NCI-H1092 treated with DMSO at 0.1 percent for 48 hours (cell line): ENCODE measurements at places on chromosomes 16 and 17.

DNA sequence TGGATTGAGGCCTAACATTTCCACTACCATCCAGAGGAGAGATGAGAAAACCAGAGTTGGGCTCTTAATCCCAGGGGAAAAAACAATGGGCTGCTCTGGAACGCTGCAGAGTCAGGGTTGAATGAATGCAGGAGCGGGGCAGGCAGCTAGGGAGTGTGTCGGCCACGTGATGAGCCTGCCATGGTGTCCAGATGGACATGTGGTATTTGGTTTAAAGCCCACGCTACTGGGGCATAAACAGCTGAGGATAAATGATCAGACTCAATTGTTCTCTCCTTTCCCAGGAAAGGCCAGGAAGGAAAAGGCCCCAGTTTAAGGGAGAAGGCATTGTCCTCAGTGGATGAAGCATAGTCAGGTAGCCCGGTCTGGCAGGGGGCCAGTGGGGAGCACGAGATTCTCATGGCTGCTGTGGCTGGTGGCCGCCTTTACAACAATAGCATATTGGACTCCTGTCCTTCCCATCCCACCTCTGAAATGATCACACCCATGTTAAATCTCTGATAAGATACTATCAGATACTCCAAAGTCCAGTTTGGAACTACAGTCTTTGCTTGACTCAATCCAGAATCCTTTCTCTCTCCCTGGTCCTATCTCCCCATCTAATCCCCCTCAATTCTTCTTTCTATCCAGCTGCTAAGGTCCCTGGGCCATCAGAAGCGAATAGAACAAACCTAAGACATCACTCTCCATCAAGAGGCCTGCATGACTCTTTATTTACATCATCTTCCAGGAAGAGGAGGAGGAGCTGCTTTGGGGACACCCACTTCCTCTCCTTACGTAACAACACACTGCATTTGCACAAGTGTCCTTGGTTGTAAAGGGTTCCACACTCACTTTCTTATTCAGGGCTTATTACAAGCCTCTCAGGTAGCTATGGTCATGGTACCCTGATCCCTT, 20.4 kb downstream of the CA4 start:
- no peak for DNase-seq

DNA sequence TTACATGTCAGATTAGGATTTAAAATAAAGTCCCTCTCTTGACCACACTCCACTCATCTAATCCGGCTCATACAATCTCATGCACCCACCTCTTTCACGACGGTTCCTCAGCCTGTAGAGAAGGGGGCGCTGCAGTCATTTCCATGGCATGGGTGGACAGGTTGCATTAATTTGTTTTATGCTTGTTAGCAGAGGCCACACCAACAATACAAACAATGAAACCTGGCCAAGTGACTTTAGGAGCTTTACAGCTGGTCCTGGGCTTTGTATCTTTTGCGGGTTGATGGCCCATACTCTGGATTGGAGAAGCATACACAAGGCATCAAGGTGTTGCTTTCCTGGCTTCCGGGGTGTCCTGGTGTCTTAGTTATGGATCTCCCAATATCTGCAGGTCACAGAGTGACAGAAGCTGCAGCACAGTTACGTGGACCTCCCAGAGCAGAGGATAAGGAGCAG, 9.7 kb upstream of the SNF8 start:
- DNase-seq: no peak

- no peak for DNase-seq
Measured at GRCh38 chr16:50470687-50471086, 77.5 kb upstream of the NKD1 start.

- DNase-seq: no peak
Measured at GRCh38 chr17:64390044-64390443, 616 bp downstream of the PECAM1 start.

- DNase-seq: no peak
Measured at GRCh38 chr16:84832488-84833143, 12.8 kb downstream of the CRISPLD2 start.

GRCh38 chr17:5468075-5468473, 708 bp downstream of the DHX33 start:
- peak; percentile 4 for DNase-seq

- no peak for DNase-seq
Measured at GRCh38 chr17:9028988-9029570, 7.8 kb downstream of the NTN1 start.

GRCh38 chr16:61923629-61924028, 112.6 kb downstream of the CDH8 start:
- DNase-seq: no peak

- no peak for DNase-seq
Measured at GRCh38 chr17:2178798-2179501, 124.0 kb downstream of the HIC1 start.

GRCh38 chr16:23469814-23470213, 16.8 kb upstream of the COG7 start:
- no peak for DNase-seq

- no peak for DNase-seq
Measured at GRCh38 chr16:27618606-27619327, 68.8 kb downstream of the KATNIP start.

- DNase-seq: no peak
Measured at GRCh38 chr17:28043296-28043695, 819 bp downstream of the NLK start.

GRCh38 chr17:33560165-33560564, 267.1 kb upstream of the ASIC2 start:
- DNase-seq: no peak

DNA sequence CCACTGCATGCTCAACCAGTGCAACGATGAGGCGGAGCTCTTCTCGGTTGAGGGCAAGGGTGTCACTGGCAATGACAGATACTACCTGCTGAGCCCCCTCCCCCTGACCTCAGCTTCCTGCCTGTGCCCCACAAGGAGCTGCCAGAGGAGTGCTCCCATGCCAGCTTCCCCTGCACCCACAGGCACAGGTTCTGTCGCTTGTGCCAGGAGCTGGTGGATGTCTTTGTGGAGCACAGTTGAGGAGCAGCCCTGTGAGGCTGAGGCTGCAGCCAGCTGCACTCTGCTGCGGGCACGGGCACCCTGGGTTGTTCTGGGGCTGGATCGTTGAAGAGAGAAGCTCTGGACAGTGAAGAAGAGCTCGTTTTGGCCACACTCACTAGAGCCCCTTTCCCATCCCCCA, 165.3 kb upstream of the ZNF267 start:
- no peak for DNase-seq

- DNase-seq: no peak
Measured at GRCh38 chr17:29162082-29162908, 17.9 kb downstream of the MYO18A start.

DNA sequence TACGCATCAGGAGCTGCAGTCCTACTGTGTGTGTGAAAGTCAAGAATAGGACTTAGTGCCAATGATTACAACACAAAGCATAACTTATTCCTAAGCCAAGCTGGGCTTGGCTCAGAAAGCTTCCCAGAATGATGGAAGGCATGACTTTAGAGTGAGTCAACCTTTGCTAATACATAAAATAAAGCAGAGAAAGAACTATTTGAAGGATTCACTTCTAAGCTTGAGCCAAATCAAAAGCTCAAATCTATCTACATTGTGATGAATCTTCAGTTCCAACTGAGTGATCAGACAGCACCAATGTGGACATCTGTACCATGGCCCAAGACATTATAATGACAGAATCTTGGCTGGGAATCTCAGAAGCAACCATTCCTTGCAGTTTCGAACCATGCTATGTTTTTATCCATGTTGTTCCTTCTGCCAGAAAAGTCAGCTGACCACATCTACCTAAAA, 41.4 kb downstream of the SMG6 start:
- no peak for DNase-seq

GRCh38 chr16:73058221-73058615, 10.3 kb upstream of the ZFHX3 start:
- peak; percentile 23 for DNase-seq

- DNase-seq: no peak
Measured at GRCh38 chr16:56564793-56565477, at the start of gene MT4. Gene MT4, plus strand, starts transcription at chr16:56565073. Its CDS starts 56 bp downstream, at chr16:56565129.

DNA sequence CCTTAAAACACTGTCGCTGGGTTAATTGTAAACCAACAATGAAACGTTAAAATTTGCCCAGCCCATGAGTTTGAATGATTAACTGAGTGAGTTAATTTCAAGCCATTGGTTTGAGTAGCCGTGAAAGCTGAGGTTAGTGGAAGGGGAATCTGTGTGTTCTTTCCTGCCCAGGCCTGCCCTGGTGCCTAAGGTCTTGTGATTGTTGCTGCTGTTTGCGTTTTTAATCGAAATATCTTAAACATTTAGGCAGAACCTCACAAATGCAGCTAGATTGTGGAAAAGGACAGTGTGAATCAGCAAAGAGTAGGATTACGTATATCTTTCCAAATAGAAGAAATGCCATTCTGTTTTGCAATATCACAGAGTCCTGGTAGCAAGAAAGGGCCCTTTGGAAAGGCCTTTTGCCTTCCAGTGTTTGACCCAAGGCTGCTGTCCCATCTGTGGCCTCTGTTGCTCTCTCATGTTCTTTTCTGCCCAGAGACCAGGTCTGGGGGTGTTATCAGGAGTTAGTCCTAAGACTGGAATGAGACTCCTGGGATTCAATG, 113.8 kb downstream of the MSI2 start:
- no peak for DNase-seq

DNA sequence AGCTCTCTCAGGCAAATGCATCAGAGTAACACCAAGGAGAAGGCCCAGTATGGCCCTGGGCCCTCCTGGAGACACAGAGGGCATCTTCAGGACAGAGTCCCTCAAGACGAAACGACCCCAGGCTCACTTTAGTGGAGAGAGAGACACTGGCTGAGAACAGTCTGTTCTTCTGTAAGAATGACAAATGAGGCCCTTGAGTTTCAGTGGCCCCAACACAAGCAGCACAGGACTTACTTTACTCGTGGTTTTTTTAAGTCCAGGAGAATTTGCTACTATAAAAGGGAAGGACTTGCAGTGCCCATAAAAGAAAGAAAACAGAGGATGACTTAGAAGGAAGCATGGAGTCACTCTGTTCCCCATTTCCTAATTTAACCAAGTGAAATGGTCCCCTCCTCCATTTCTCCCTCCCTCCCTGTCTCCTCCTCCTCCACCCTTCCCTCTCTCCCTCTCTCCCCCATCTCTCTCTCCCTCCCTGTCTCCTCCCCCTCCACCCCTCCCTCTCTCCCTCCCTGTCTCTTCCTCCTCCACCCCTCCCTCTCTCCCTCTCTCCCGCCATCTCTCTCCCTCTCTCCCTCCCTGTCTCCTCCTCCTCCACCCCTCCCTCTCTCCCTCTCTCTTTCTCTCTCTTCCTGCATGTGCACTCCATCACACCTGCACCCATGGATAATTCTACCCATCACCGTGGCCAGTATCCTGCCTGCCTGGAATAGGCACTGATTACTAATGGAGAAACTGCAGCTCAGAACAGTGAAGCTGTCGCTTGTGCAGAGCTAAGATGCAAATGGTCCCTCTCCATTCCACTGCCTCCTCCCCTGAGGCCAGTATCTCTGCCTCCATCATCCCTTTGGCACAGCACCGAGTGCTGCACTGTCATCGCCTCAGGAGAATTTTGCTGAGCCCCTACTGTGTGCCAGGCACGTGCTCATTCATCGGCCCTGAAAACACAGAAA, 47.3 kb upstream of the RBFOX3 start:
- DNase-seq: no peak

- no peak for DNase-seq
Measured at GRCh38 chr16:19460397-19460796, 42.7 kb downstream of the TMC5 start.

- no peak for DNase-seq
Measured at GRCh38 chr17:79921411-79922115, 82.3 kb upstream of the CBX4 start.

- no peak for DNase-seq
Measured at GRCh38 chr17:3838206-3838605, 7.8 kb downstream of the NCBP3 start.

GRCh38 chr17:74435775-74436359, 4.0 kb downstream of the GPRC5C start:
- DNase-seq: no peak

DNA sequence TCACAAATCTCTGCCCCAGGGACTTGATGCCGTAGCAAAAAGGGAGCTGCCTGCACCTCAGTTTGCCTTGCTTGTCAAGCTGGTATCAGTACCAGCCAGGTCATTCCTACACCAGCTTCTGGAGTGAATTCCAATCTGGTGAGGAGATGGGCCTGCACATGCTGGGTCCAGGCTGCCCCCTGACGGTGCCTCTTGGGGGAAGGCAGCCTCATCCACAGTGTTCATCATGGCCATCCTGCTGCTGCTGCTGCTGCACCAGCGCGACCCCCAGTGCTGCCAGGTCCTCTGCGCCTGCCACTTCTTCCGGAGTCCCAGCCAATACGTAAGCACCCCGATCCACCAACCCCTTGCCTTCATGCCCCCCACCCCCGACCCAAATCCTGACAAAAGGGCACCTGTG, 8.3 kb downstream of the MRPL27 start:
- DNase-seq: no peak

DNA sequence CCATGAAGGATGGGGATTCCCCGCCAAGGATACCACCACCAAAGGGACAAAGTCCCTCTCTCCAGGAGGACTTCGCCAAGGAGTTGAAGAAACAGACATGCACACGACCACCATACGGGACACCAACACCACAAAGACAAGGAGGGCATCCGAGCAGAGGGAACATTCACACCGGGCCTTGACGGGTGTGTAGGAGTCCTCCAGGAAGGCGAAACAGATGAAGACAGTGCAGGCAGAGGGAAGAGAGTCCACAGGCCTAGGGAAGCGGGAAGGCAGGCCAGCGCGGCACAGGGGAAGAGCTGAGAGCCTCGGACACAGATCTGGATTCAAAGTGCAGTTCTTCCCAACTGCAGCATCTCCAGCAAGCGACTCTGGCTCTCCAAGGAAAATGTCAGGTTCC, 10.8 kb downstream of the COTL1 start:
- no peak for DNase-seq

DNA sequence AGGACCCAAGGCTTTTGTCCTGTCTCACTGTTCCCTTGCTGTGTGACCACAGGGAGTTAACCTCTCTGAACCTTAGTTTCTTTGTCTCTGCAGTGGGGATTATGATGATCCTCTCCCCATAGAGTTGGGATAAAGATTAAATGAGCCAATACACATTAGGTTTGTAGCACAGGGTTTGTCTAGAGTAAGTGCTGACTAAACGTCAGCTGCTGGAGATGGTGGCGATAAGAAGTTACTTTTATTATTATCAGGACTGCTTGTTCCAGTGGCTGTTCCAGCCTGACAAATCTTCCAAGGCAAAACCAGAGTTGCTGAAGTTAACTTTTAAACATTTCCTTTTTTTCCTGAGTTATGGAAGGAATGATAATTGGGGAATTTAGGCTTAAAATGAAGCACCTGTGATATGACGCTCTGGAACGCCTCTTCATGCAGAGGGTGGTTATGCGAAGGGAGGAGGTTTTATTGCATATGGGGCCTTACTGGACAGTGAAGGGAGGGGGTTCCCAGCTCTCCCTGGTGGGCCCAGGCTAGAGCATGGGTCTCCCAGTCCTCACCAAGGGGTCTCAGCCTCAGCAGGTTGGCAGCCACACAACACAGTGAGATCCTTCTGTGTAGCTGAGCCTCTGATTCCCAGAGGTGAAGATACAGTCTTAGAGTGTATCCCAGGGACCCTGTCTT, 35.8 kb downstream of the PLCG2 start:
- DNase-seq: no peak
